Gastroesophageal sphincter (tissue), 4 donors: ENCODE measurements at places on chromosomes 16 and 17.
A peak's percentile ranks its signal among the peaks of the same experiment; 100 is the strongest.

DNA sequence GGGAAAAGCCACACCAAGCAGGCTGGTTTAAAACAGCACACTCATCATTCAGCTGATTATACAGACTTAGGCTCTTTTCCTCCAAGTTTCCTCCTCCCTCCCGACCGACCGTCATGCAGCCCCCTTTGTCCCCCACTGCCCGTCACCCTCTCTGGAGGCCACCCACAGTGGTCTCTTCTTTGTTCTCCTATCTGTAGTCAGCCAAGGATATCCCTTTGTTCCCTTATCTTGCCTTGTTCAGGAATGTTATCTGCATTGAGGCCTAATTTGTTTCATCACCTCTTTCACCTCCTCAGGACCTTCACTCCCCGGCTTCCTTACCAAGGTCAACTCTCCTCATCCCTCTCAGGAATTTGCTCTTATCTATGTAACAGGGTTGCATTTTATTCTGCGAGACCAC lies 186.4 kb upstream of the CDH13 start:
- no peak for ATAC-seq
- H3K4me1 ChIP-seq: no peaks in the 10 kb centered on the region
- no peak overlapping the region for H3K27ac ChIP-seq
- H3K36me3 ChIP-seq: no peaks in the 10 kb centered on the region
- no peak overlapping the region for H3K4me3 ChIP-seq
- peaks cover 14% of the 10 kb centered on the region for H3K27me3 ChIP-seq

DNA sequence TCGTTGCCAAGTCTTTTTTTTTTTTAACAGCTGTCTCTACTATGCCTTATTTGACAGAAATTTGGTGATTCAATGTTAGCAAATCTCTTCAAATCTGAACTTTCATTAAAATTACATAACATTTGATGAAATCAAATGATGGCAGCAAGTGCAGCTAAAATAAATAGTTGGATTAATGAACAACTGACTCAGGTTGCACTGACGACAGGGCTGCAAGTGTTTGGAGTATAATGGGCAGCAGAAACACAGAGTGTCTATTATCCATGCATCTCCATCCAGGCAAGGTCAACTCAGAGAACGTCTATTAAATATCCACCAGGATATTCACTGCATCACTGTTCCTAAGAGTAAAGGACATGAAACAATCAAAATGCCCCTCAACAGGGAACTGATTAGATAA lies 109.8 kb downstream of the SLC39A11 start:
- no peak overlapping the region for H3K27ac ChIP-seq
- no peaks in the 10 kb centered on the region for H3K27me3 ChIP-seq
- no peaks in the 10 kb centered on the region for H3K36me3 ChIP-seq
- no peak for ATAC-seq

DNA sequence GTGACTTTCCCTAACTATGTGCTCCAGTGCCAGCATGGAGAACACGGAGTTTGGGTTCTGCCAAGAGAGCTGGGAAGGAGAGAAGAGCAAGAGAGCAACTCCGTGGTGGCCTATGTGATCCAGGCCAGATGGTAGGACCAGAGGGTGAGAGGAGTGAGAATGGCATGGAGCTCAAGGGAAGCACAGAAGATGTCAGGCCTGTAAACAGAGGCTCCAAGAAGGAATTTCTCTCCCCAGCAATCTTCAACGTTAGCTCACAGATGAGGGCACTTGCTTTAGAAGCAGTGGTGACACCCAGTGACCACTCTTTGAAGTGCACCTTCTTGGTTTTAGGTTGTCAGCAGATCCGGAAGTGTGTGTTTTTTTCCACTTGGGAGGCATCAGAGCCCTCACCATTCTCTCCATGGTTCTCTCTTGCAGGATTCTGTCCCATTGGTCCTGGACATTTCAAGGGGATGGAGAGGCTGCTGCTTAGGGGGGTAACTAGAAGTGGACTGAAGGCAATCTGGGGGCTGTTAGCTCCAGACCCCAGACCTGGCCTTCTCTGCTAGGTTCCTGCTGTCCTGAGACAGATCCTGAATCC lies 18.1 kb upstream of the TMEM98 start:
- no peaks in the 10 kb centered on the region for H3K36me3 ChIP-seq
- ATAC-seq: peak; percentile 72
- H3K27me3 ChIP-seq: no peaks in the 10 kb centered on the region
- no peaks in the 10 kb centered on the region for H3K4me1 ChIP-seq
- no peak overlapping the region for H3K27ac ChIP-seq
- H3K4me3 ChIP-seq: no peak overlapping the region

DNA sequence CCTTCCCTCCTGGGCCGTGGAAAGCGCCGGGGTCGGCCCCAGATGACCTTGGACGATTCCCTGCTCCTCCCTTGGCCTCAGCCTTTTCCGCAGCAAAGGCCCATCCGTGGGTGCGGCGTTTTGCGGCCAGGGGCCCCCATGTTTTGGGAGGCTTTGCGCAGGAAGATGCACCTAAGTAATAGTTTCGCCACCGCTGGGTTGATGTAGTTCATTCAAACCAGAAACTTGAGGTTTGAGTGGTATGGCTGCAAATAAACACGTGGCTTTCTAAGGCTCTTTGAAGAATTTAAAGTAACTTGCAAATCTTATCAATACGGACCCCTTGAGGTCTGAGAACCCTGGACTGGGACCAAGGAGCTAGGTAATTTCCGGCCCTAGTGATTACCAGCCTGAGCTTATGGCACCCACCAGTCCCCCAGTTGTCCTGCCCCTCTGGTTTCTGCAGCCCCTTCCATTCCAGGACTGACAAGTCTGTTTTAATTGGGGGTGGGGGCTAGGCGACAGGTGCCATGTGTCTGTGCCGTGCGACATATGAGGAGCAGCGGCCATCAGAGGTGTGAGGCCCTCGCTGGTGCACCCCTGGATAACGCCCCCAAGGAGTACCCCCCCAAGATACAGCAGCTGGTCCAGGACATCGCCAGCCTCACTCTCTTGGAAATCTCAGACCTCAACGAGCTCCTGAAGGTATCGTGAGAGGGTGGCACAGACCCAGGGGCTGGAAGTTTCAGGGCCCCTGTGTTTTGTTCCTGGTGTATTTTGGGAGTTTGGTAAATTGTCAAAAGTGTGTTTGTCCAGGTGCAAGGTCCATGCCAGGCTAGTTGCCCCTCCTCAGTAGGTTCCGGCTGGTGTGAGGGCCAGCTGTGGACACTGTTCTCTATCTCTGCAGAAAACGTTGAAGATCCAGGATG lies 834 bp downstream of the MRPL12 start:
- H3K4me3 ChIP-seq: peak overlapping the region; percentile 98
- no peaks in the 10 kb centered on the region for H3K27me3 ChIP-seq
- no peak for ATAC-seq
- H3K36me3 ChIP-seq: peaks cover 71% of the 10 kb centered on the region

DNA sequence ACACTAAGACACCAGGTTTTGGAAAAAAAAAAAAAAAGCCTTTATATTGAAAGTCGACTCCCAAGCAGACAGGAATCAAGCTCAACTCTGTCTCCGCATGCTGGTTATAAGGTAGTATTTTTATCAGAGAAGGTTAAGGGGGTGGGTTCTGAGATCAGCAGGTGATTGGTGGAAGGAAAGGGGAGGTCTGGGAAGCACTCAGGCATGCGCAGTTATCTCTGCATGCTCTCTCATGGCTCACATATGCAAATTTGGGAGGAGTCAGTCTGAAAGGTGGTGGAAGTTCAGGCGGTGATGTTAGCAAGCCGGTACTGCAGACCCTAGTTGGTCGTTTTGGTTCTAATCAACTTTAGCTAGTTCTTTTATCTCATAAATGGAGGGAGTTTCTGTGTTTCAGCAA lies 357.6 kb upstream of the C16orf82 start:
- no peaks in the 10 kb centered on the region for H3K4me1 ChIP-seq
- peaks cover 4% of the 10 kb centered on the region for H3K27me3 ChIP-seq
- H3K4me3 ChIP-seq: no peak overlapping the region
- no peak for ATAC-seq
- no peaks in the 10 kb centered on the region for H3K36me3 ChIP-seq

- no peak overlapping the region for H3K4me3 ChIP-seq
- no peak overlapping the region for H3K27ac ChIP-seq
- ATAC-seq: no peak
- peaks cover 32% of the 10 kb centered on the region for H3K27me3 ChIP-seq
These were observed 77.7 kb upstream of the CLEC3A start for GRCh38 chr16:77944631-77945030.
